ENCODE measurements at places on chromosomes 5 and 9.

DNA sequence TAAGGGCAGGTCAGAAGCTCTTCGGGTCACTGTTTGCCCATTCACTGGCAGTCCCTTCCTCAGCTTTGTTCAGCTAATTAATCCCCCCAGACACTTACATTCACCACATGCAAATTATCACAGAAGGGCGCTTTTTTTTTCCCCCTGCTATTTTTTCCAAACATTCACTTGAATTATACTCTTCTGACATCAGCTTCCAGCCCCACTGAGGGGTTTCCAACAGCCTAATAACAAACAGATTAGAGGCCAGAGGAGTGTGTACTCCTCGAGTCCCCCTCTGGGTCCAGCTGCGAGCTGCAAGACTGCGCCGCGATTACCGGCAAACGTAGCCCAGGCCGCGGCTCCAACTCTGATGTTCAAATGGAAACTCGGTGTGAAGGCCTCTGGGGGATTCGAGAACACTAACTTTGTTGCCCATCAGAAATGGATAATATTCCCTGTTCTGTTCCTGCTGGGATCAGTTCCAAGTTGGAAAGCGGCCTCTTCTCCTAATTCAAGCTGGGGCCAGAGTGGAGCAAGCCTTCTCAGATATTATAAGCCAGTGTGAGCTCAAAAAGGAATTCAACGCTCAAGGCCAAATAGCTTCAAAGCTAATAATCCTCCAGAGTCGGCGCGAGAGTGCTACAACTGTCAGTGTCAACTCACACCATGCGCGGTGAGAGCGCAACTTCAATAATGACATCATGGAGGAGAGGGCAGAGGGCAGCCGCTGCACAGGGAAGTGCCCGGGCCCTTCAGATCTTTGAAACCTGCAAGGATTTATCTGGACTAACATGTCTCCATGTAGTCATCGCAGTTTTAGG lies 560.8 kb downstream of the BNC2 start:
- DNase-seq = peak; percentile 14

- no peak for DNase-seq
These were observed 160.2 kb downstream of the FAM170A start for GRCh38 chr5:119789406-119790117.

DNA sequence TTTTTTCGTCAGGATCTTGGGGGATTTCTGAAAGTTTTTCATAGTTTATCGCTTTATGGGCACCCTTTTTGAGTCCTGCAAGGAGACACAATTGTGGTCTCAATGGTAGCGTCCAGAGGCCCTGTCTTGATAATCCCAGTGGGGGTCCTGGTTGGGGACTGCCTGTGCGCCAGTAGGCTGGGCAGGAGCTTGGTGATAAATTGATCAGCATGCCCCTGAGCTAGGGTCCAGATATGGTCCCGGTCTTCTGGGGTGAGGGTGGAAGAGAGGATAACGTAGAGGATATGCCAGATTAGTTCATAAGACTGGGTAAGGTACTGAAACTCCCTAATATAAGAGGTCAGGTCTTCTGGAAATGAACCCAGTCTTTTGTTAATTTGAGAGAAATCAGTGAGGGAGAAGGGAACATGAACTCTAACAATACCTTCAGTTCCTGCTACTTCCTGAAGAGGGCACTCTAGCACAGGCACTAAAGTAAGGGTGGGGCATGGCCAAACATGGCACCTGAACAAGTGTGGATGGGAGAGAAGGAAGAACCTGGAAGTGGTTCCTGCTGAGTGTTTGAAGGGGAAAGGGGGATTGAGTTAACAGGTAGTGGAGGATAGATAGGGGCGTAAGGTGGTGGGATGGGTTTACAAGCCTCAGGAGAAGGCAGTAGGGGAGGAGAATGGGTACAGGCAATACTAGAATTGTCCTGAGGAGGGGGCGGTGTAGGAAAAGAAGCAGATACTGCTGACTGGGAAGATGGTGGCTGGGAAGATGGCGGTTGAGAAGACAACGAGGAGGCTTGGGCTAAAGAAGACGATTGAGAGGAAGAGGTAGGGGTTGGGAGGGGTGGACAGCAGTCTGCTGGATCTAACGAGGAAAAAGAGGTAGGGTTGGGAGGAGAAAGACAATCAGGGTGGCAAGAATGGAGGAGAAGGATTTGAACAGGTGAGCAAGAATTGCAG lies 33.8 kb upstream of the ANXA2R start:
- DNase-seq = no peak

DNA sequence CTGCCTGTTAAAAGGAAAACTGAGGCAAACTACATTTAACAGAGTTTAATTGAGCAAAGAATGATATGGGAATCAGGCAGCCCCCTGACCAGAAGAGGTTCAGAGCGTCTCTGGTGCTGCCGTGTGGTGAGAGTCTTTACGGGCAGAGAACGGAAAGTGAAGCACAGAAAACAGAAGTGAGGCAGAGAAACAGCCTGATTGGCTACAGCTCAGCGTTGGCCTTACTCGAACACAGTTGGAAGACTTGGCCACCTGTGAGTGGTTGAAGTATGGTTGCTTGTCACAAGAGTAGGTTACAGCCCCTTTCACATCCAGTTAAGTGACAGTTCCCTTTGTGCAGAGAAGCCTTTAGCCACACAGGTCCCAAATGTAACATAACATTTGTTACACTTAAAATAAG lies 16.9 kb upstream of the FBP1 start:
- DNase-seq = no peak

GRCh38 chr9:113949571-113950078 lies 73.5 kb downstream of the ZNF618 start:
- no peak for DNase-seq

- no peak for DNase-seq
These were observed 46.6 kb downstream of the SPATA31D1 start for GRCh38 chr9:82034956-82035731.

- no peak for DNase-seq
These were observed 118.7 kb upstream of the CCDC112 start for GRCh38 chr5:115415143-115415491.

DNA sequence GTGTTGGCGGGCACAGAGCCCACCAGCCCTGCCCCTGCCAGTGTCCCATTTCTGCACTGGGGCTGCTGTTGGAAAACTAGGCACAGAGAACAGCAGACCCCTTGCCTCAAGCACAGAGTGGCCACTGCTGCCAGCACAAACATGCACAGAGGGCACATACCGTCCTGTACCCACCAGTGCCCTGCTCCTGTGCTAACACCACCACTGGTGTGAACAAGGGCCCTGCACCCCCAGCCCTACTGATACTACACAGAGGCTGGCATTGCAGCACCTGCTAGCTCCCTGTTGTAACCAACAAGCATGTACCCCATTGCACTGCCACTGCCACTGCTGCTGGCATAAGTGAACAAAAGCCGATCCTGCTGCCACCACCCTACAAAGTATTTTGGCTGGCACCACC lies 348.0 kb upstream of the MPDZ start:
- no peak for DNase-seq

- DNase-seq = no peak
These were observed 1.6 kb downstream of the NREP start for GRCh38 chr5:111755345-111755941.

GRCh38 chr9:77833561-77834429 lies 185.7 kb upstream of the GNA14 start:
- DNase-seq = peak; percentile 34

- DNase-seq = no peak
These were observed 414.1 kb downstream of the FAM170A start for GRCh38 chr5:120043431-120043830.

DNA sequence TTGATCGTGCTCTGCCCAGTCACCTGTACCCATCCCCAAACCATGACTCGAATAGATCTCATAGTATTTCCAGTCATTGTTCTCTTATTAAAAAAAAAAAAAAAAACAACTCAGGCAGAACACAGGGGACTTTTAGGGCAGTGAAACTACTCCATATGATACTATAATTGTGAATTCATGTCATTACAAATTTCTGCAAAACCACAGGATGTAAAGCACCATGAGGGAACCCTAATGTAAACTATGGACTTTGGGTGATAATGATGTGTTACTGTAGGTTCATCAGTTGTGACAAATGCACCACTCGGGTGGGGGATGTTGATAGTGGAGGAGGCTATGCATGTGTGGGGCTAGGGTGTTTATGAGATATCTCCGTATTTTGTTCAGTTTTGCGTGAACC lies 133.8 kb downstream of the RAB3C start:
- DNase-seq = no peak

DNA sequence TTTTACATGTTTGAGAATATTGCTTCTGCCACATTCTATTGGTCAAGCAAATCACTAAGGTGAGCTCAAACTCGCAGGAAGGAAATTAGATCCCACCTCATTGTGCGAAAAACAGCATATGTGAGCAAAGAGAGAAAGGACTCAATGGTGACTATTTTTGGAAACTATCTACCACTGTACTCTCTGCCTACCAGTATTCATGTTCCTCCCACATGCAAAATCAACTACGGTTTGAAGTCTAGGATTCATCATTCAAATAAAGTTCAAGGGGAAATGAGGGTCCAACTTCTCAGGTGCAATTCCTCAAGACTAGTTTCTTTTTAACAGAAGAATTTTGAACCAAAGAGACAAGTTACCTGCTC lies 60.6 kb downstream of the FAM174A start:
- no peak for DNase-seq

- peak; percentile 68 for DNase-seq
These were observed 30.4 kb upstream of the LTC4S start for GRCh38 chr5:179763215-179763945.

DNA sequence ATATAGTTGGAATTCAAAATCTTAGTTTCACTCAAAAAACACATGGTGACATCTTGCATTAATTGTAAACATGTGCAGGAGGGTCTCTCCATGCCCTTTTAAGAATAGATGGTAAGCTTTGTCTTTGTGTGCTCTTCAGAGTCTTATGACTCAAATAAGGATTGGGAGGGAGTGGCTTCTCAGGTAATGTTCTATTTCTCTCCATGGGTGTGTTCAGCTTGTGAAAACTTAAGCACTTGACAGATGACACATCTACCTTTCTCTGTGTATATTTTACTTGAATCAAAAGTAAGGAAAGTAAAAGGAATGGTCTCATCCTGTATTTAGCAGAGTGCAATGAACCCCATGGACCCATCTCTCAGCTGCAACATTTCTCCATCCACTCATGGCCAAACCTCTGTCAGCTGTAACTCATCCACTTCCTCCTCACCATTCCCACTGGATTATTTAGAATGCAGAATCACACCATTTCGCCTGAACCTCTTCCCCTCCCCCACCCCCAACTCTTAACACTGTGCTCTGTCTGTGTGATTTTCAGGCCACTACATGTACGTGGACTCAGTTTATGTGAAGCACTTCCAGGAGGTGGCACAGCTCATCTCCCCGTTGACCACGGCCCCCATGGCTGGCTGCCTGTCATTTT lies 82.1 kb downstream of the MAMDC2 start:
- DNase-seq = no peak

DNA sequence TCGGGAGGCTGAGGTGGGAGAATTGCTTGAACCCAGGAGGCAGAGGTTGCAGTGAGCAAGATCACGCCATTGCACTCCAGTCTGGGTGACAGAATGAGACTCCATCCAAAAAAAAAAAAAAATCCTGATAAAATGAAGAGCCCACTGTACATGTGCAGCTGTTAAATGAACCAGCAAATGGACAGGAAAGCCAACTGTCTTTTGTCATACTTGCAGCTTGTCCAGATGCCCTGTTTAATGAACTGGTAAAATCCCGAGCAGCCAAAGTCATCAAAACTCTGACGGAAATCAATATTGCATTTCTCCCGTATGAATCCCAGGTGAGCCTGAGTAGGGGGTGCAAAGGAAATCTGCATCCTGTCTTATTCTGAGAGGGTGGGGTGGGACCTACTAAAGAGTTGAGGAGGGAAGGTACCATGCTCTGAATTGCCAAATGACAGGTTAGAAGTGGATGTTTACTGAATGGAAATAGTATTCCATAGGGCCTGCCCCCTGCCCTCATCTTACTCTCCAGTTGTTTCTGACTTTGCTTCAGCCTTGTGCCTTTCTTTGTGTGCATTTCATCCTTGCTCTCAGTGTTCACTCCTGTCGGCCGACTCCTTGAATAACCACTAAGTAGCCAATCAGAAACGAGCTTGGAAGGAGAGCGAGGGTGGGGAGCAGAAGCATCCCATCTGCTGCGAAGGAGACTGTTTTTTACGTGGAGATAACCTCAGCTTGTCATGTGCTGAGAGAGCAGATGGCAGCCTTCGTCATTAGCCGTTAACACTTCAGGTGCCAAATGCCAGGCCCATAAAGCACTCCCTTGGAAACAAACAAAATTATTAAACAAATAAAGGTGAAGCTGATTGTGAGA lies 45.7 kb upstream of the CFAP157 start:
- DNase-seq = no peak

- no peak for DNase-seq
These were observed 322.5 kb downstream of the NFIB start for GRCh38 chr9:13991395-13991794.

- no peak for DNase-seq
These were observed 79.7 kb upstream of the ICE1 start for GRCh38 chr5:5342784-5343183.

All from fibroblast of gingiva (primary cell).